Keratinocyte (primary cell): ENCODE measurements at places on chromosomes 5 and 9.

- no peak for DNase-seq
These were observed 43.2 kb upstream of the MAMDC2 start for GRCh38 chr9:70000469-70000868.

DNA sequence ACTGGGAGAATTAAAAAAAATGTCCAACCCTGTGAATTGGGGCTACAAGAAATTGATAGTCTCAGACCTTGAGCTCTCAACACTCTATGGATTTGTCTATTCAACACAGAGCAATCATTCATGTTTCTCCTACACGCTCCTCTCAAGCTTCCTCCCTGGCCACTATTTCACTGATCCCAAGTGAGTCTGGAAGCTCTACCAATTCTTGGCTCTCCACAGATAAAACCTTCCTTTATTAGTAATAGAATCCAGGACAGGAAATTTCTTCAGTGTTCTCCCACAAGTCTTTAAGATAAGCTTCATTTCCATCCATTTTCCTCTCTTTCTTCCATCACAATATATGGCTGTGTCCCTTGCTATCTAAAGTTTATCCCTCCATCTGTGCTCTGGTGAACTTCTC is 215.1 kb upstream of the PAPPA start:
- no peak for DNase-seq

DNA sequence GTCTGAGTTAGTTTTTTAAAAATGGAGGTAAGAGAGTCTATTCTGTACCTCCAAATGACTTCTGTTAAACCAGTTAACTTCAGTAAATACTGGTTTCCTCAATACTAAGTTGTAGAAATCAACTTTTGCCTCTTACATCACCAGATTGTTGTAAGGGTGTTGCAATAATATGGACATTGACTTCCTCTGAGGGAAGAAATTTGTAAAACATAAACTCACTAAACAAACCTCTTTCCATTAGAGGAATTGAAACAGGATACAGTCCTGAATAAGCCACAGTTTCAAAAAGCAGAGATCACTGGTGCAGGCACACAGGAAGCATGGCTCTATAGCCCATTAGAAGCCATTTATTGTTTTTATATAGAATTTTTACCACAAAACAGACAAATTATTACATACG is 32.7 kb upstream of the SLCO6A1 start:
- no peak for DNase-seq

DNA sequence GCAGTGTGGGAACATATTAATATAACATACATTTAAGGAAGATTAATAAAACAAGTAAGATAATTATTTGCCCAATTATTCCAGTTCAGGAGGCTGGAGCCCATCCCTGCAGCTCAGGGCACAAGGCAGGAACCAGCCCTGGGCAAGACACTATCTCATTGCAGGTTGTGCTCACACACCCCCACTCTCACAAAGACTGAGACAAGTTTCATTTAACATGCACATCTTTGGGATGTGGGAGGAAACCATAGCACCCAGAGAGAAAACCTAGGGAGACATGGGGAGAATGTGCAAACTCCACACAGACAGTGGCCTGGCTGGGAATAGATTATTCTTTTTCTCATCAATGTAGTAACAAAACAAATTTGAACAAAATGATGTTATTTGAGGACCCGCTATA is 279.1 kb downstream of the MCTP1 start:
- no peak for DNase-seq

DNA sequence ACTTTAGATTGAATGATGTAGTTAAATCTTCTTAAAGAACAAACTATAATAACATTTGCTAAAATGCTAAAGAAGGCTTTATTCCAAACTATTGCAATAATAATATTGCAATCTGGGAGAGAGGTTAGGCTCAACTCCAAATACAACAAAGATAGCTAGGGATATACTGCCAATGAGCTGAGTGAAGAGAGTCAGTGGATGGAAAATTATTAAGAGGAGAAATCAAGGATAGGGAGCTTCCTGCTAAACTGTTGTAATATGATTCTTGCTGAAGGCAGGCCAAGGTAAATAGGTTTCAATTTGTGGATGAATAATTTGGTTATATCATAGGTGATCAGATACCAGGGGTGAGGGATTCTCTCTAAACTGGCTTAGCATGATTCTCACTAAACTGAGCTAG is 1651.5 kb downstream of the EFNA5 start:
- DNase-seq: no peak

GRCh38 chr9:4490705-4491625 is 697 bp downstream of the SLC1A1 start:
- DNase-seq: no peak

DNA sequence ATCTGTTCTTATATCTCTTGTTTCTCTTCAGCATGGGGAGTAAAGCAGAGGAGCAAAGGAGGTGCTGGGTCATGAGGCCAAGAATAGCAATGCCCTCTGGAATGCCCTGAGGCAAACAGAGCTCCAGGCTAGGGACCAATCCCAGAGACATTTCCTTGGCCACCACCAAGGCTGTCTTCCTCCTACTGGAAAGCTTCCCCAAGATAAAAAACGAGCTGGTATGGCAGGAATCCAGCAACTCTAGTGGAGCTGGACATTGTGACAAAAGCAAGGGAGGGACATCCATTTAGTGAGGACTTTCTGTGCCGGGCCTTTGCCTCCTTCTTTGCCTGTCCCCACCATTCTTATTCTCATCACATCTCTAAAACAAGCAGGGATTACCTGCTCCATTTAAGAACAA is 161.6 kb downstream of the ASTN2 start:
- no peak for DNase-seq

GRCh38 chr5:33369485-33370465 is 71.0 kb upstream of the TARS1 start:
- no peak for DNase-seq

GRCh38 chr5:78221964-78222451 is 72.5 kb downstream of the AP3B1 start:
- no peak for DNase-seq

DNA sequence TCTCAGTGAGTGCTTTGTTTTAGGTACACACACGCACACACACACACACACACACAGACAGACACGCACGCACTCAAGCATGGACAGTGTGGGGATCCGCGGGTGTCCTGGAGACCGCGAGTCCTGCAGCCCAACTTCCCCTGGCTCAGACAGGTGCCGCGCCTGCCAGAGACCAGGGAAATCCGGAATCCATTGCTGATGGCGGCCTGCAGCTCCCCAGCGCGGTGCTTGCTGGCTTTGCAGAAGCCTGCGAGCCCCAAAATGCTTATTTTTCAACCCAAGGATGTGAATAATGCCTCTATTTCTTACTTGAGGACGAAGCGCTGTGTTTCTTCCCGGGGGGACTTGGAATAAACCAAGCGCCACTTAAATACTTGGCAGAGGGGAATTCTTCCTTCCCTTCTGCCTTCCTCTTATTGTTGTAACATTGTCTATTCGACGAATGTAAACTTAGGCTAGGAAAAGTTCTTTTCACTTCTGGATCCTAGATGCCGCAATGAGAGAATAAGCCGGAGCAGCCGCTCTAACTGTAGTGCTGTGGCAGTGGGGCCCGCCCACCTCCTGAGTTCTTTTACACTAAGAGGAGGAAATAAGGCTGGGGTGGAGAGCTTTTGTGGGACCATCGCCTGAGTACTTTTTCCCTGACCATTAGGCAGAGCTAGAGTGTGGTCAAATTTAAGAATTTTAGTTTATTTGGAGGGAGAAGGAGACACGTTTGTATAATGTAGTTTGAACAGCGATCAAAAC is 802 bp downstream of the ITGA2 start:
- no peak for DNase-seq

- no peak for DNase-seq
These were observed 103.8 kb downstream of the ANKRD55 start for GRCh38 chr5:56129288-56129687.

DNA sequence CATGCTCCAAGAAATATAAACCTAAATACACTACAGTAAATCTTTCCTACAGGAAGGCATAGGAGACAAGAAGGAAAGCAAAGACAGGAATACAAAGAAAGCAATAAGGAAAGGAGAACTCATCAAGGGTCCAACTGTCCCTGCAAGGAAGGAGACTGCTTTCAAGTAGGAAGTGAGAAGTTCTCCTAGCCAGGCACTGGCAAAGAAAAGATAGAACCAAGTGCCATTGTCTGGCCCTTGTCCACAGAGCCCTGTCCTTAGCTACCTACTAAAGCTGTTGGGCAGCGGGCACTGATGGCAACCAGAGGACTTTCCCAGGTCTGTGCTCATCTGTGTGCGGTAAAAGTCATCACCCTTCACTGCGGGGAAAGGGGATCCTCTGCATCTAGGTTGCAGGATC is 108.2 kb downstream of the KLHL3 start:
- DNase-seq: no peak
